ENCODE measurements at places on chromosomes 1 and 21.

- no peak for DNase-seq
Measured at GRCh38 chr1:7584157-7584556, 186.9 kb upstream of the VAMP3 start.

DNA sequence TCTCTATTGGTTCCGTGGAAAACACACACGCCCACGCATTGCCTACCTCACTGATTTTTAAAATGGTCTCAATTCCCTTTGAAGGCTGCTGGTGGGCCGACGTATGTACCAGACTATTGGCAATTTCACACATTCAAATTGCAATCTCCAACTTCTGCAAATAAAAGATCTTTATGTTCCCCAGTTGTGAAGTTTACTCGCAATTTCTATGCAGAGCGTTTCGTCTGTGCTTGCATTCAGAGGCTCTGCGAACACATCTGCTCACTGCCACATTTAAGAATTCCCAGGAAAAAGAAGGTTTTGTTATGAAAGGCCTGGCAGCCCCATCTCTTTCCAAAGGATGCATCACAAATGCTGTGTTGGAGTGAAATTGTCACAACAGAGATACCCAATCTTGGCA is 288.0 kb upstream of the KAZN start:
- no peak for DNase-seq

GRCh38 chr1:232728507-232729263 is 76.5 kb upstream of the MAP10 start:
- DNase-seq, result no peak

- DNase-seq, result no peak
Measured at GRCh38 chr1:53249706-53250105, 11.4 kb upstream of the MAGOH start.

DNA sequence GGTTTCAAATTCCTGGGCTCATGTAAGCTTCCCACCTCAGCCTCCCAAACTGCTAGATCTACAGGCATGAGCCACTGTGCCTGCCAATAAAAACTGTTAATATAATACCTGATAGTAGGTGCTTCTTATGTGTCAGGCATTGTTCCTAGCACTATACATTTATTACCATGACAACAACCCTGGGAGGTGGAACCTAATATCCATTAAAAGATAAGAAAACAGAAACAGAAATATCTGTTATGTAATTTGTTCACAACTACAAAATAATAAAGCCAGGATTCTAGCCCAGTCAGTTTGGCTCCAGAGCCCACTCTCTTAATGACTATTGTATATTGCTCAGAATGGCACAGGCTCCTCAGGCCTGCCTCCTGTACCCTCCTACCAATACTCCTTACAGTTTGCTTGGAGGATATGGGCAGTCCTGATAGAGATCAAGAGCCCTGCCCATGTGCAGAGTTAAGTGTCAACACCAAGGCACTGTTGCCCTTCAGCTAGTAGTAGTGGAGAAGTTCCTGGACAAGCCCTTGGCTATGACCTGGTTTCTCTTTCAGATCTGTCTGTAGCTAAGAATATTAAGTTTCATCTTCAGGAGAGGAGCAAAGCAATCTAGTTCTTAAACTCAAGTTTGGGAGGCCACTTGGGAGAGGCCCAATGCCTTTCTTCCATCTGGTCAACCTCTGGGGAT is 22.4 kb downstream of the RPL5 start:
- DNase-seq, result no peak

All from NCI-H1417 (cell line).